ENCODE measurements at places on chromosomes 4 and X. TPM values are rescaled to one million over a fixed set of nuclear protein-coding genes. Genes with fewer than 3 reads are reported as not detected.

Gene KLHL4
- 1.0 TPM for total RNA-seq

Gene PTCHD1
- total RNA-seq: 0.08 TPM

Gene BMX
- 1.8 TPM for total RNA-seq

Gene NR0B1
- not detected for total RNA-seq
